ENCODE measurements at places on chromosomes 2 and 18.
A peak's percentile ranks its signal among the peaks of the same experiment; 100 is the strongest.

GRCh38 chr2:45626387-45627221, 15.5 kb upstream of the SRBD1 start:
- no peak for DNase-seq

GRCh38 chr2:65344689-65345088, 87.7 kb downstream of the SPRED2 start:
- no peak for DNase-seq

DNA sequence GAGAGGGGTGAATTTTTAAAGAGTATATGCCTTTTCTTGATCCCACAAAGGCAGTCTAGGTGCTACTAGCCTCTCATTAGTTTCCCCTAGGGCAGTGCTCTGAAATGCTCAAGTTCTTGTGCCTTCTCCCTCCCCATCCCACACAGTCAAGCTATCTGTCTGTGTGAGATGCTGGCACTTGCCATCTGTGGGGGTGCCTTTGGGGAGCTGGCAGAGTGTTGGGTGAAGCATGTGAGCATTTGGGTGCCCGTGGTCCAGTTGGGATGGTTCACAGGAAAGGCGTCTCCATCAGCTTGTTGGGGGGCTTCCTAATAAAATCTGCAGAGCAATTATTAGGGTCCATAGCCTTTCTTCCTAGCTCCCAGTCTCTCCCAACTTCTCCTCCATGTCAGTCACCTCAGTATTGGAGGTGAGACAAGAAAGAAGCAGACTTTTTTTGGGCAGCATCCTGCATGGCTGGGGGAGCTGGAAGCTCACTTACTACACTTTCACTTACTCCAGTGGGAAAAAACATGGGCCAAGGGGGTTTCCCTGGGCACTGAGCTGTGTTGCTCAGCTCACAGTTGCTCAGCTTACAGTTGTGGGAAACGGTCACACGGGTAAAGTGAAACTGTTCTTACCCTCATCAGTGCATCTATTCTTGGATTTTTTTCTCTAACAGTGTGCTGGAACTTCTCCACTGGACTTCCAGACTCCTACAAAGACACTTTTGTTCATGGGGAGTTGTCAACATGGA, 29.3 kb downstream of the COLEC11 start:
- DNase-seq, result no peak

- no peak for DNase-seq
Measured at GRCh38 chr2:186274936-186275575, 211.0 kb upstream of the ZC3H15 start.

GRCh38 chr18:46416706-46417638, 240.0 kb downstream of the LOXHD1 start:
- DNase-seq, result peak; percentile 60

- no peak for DNase-seq
Measured at GRCh38 chr2:197514754-197515153, 1.1 kb upstream of the MOB4 start.

GRCh38 chr2:223041527-223042109, 10.4 kb upstream of the KCNE4 start:
- peak; percentile 84 for DNase-seq

DNA sequence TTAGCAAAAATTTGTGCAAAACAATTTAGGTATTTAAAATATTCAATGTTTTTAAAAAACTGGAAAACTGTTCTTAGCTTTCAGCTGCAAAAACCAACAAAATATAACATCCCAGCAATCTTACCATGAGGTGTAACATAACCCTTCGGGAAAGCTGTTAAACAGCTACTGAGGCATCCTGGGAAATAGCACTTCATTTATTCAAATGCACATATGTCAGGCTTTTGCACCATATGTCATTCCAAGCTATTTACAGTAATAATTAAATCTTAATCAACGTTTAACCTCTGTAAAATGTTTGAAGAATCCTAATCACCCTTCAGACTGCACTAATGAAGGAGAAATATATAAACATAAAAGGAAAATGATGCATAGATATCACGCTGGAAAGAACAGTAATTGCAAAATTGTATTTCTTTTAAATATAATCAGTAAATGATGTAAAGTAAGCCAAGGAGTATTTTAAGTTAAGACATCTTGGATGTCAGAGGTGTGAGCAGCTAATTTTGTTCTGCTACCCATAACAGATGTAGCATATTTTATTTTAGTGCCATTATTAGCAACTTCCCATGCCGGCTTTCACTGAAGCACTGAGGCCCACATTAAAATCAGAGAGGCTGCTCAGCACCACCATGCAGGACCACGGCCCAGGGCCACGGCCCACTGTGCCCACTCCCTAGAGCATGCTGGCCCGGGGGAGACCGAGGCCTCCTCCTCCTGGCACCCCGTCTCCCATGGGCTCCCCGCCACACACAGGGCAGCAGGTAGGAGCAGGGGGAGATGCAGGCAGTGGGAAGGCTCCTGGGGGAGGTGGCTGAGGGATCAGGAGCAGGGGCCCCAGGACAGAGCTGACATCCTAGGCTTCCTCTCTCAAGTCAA, 30.9 kb downstream of the EMX1 start:
- DNase-seq, result no peak

DNA sequence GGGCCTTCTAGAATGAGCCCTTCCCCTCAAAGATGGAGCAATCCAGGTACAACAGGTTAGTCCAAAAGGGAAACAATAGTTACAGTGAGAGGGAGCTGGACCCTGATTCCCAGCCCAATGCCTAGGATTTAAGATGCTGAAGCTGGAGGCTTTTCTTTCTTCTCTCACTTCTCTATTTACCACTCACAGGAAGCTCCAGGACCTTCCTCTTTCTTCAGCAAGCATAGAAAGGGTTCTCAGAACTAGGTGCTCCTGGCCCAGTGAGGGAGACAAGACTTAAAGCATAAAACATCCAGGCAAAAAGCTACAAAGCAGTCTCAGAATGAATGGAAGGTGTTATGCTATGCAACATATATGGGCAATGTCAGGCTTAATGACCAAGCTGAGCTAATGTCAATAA, 279.0 kb downstream of the SRBD1 start:
- no peak for DNase-seq

- no peak for DNase-seq
Measured at GRCh38 chr2:173462892-173463840, 108.5 kb downstream of the CDCA7 start.

DNA sequence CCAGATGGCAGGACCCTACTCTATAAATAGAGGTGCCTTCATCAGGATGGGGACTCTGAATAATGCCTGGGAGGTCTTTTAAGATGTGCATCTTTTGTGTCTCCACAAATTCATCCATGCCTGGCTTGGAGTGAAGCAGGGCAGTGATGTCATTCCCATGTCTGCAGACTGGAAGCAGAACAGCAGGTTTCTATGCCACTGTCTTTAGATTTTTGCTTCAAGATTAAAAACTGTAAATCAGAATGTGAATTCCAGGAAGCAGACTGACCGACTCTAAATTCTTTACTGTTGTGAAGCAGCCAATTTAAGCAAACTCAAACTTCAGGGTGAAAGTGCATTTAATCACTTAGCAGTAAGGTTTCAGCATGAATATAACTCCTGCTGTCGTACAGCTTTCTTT, 159.3 kb downstream of the SCG2 start:
- no peak for DNase-seq

DNA sequence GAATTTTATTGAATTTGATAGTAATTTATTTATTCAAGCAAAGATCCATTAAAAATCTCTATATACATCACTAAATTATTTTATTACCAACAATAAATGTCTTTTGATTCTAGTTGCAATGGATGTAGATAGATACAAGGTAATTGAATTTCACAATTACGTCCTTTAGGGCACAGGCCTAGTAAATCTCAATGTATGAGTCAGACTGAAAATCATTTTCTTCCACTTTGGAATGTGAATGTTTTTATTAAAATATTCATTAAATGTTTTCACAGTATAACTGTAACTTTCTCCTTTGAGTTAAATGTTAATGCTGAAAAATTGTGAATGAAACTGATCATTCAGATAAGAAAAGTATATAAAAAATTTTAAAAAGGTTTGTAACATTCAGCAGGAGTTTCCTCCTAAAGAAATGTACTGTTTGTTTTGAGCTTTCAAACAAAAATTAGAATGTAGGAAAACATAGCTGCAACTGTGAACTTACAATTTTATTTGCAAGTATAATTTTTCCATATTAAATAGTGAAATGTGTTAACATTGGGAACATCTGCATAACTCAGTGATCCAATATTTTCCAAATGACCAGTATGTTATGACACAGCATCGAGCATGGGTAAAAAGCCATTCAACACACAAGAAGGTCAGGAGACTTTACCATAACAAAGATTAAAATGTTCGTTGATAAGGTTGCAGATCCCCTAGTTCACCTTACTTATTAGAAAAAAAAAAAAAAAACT, 663.7 kb downstream of the METTL4 start:
- no peak for DNase-seq

GRCh38 chr18:37578886-37579513, 13.4 kb upstream of the CELF4 start:
- peak; percentile 26 for DNase-seq

DNA sequence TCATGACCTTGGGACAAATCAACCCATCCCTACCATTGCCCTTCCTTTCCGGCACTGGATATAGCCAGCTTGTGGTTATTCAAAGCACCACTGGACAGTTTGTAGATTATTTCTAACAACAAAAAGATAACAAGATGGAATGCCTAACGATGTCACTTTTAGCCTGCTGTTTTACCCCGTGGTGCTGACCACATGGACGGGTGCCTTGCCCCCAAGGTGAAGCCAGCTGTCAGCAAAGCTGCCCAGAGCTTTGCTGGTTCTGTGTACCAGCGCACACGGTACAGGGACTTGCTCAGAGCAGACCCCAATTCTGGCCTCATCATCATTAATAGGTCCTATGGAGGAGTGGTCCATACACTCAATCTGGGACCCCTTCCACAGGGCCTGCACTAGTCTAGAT, 118.2 kb downstream of the MTCL1 start:
- DNase-seq, result no peak

GRCh38 chr2:95331606-95332005, 34.5 kb downstream of the KCNIP3 start:
- no peak for DNase-seq

GRCh38 chr2:216659276-216659675, 26.1 kb downstream of the IGFBP2 start:
- DNase-seq, result no peak

GRCh38 chr18:39329496-39330275, 1764.1 kb upstream of the CELF4 start:
- DNase-seq, result no peak

DNA sequence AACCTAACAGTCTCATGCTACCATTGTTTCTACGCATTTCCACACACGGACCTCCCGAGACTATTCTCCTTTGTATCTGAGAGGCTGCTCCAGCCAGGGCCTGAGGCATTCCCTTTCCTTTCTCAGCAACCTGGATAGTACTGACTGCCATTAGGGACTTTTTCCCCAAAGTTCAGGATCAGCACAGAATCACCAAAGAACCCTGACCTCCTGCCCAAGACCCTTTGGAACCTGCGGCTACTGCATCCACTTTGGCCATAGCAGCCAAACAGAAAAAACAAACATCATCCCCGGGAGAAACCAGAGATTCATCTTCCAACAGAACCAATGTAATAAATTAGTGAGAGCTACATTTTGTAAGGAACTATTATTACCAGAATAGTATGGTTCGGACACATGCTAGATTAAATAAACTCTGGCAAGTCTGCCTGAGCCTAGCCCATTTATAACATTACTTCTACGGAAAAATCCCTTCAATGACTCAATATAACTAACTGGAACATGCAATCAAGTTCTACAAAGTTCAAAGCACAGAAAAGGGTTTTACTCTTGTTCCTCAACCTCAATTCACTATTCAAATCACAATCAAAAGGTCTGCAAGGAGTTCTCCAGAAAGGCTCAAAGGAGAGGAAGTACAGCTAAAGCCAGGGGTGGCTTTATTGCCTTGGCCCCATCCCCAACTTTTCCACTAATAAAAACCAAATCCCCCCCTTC, 51.8 kb downstream of the LPIN2 start:
- no peak for DNase-seq

GRCh38 chr18:48623468-48624235, 84.8 kb downstream of the CTIF start:
- DNase-seq, result no peak

GRCh38 chr2:160970052-160970965, 189.9 kb upstream of the TANK start:
- peak; percentile 33 for DNase-seq

- no peak for DNase-seq
Measured at GRCh38 chr2:216888887-216889622, 29.2 kb upstream of the TNP1 start.

- peak; percentile 49 for DNase-seq
Measured at GRCh38 chr18:3062798-3063680, 50.1 kb upstream of the LPIN2 start.

DNA sequence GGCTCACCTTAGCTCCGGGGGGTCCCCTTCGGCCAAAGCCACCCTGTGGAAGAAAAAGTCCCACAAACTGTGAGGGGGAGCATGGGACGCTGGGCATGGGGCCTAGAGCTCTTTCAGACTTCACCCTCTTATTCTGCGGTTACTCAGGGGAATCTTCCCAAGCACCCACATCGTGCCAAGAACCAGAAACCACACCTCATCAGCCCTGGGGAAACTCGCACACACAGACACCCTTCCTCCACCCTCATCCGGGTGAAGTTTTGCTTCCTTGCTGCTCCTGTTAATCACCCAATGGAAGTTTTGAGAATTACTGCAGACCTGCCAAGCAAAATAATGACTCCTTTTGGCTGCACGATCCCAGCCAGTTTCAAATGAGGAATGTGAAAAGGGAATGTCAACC, 59.1 kb downstream of the COL6A3 start:
- DNase-seq, result no peak

- DNase-seq, result no peak
Measured at GRCh38 chr18:42509750-42510415, 554.8 kb downstream of the PIK3C3 start.

GRCh38 chr18:12455496-12455895, 47.8 kb downstream of the PRELID3A start:
- DNase-seq, result no peak

DNA sequence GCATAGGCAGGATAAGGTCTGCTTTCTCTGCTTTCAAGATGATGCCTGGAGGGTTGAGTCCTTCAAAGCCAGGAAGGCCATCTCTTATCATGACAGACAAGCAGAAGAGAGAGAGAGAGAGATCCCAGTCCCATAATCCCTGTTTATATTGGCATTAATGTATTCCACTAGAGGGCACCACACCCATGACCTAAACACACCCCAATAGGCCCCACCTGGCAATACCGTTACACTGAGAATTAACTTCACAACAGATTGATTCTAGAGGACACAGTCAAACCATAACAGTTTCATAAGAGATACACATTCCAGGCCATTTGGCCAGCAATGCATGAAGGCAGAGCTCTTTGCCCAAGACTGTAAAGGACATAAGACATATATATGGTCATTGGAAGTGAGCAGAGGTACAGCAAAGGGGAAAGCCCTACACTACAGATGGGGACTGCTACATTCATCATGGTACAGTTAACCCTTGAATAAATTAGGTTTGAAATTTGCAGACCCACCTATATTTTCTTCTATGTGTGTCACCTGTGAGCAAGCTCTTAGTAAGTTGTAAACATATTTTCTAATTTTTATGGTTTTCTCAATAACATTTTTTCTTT, 1516.1 kb downstream of the RPIA start:
- no peak for DNase-seq
